ENCODE measurements at places on chromosomes 3 and 15. TPM values are rescaled to one million over a fixed set of nuclear protein-coding genes. Genes with fewer than 3 reads are reported as not detected.

Gene C3orf70
- total RNA-seq = 2.7 TPM

DNA sequence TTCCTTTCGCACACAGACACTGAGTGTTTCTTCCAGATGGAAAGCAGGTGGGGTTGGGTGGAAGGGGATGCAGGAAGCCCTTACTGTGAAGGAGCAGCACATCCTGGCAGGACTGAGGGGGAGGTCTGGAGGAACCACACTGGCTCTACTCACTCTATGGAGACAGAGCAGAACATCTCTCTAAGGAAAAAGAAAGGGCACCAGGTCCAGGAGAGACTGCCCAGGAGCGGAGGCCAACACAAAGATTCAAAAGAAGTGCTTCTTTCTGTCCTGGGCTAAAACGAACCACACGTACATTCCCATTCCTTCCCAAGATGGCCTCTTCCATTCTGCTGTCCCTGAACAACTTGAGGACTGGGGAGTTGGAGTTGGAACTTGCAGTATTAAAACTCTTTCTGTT is 13.8 kb upstream of the VIPR1 start:
- no peak for DNase-seq

GRCh38 chr15:84799511-84800187 is 17.5 kb upstream of the ALPK3 start:
- DNase-seq = peak; percentile 42

DNA sequence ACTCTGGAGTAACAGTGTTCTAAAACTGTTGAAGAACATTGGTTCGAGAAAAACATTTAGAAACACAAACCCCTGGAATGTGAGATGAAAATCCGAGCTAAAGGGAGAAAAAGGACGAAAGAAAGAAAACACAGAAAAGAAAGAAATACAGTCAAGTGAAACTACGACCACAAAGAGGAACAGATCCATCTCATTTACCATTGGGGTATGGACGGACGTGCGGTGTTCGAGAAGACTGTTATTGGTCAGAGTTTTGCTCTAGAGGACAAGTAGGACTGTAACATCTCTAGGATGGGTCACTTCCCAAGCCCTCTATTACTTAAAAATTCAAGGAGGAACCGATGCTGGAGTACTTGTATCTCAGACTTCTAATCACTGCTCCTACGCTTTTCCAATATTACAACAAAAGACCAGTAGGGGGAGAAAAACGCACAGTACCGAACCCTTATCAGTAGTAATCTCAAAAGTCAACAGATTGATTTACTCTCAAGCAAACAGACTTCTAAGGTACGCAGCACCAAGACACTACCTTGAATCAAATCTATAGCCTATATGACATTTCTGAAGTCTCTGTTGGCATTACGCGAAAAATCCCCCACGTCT is 1.1 kb upstream of the PIK3CA start:
- DNase-seq = no peak

DNA sequence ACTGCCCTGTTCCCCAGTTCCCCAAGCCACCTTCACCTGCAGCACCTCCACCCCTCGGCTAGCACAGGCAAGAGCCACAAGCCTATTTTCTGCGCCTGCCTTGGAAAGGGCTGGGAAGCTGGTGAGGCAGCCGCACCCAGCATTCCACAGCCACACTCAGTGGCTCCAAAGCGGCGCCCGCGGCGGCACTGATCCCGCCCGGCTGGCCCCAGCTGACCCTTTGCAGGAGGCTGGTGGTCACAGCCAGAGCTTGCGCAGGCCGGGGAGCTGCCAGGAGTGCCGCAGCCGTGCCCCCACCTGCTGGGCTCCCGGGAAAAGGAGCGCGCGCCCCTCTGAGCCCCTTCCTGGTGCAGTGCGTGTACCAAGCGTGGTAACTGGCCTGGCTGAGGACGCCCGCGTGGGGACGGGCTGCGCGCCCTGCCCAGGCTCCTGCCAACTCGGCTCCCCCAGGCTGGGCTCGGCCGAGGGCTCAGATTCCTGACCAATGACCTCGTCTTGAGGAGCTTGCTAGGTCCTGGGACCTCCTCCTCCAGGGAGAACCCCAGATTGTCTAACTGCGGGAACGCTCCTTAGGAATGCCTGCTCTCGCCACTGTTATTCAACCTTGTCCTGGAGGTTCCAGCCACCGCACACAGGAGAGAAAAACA is 13.3 kb downstream of the GRAMD2A start:
- DNase-seq = peak; percentile 62

- DNase-seq = no peak
Observed at GRCh38 chr3:177935047-177935446, 601.2 kb upstream of the KCNMB2 start.

DNA sequence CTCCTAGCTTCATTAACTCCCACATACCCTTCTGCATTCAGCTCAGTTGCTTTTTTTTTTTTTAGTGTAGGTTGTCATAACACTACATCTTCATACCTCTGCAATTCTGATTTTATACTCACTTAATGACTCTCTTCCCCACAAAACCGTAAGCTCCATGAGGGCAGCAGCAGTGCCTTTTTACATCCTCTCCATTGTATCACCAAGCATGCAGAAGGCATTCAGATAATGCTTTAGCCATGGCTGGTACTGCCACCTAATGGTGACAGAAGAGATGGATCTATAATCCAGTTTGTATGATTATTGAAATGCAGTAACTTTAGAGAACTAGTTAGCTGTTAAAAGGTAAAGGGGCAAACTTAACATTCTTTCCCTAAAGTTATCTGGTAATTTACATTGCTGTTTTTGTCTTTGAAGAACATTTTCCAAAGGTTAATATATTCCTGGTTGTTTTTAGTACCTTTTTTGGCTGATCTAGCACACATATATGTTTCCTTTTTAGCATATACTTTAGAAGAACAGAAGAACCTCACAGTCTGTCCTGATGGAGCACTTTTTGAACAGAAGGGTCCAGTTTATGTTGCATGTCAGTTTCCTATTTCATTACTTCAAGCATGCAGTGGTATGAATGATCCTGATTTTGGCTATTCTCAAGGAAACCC is 36.8 kb downstream of the ATP1B3 start:
- no peak for DNase-seq

GRCh38 chr15:42151141-42151561 is 5.3 kb downstream of the PLA2G4F start:
- peak; percentile 43 for DNase-seq

Data from spleen (tissue), 13 donors.